ENCODE measurements at places on chromosomes 7 and 10.
A peak's percentile ranks its signal among the peaks of the same experiment; 100 is the strongest.

- DNase-seq: peak; percentile 86
Observed at GRCh38 chr10:33252794-33253203, 81.7 kb downstream of the NRP1 start.

DNA sequence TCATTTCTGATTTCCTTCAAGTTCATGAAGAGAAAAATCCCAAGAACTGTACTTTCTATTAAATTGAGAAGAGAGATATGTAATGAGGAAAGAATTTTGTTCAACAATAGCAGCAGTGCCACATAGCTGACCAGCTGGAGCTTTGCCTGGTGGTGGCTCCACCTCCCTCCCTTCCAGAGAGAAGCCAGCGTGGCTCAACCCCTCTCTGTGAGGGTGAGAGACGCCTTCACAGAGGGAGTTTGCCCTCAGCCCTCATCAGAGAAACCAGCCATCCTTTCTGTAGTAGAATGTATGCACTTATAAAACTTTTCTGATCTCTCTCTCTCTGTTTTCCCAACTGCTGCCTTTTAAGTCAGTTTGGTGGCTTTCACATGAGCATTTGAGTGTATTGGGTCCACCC lies 20.5 kb upstream of the COL1A2 start:
- DNase-seq: peak; percentile 97

GRCh38 chr10:132570771-132571649 lies 33.4 kb downstream of the INPP5A start:
- no peak for DNase-seq

DNA sequence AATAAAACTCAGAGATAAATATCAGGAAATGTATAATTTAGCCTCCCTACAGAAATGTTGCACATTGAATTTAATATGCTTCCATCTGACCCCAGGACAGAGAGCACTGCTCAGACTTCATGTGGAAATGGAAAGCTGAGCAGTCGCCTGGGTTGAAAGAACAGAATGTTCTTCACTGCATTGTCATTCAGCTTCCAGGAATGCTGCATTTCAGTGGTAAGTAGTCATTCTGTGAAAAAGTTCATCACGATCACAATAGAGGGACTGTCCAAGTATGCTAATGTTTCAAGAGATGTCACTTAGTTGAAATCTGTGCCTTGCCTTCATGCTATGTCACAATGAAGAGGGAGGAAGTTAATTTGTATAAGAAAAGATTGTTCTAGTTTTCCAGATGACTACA lies 147.3 kb downstream of the NRCAM start:
- peak; percentile 92 for DNase-seq

GRCh38 chr10:8245131-8245813 lies 190.8 kb downstream of the GATA3 start:
- no peak for DNase-seq

GRCh38 chr7:50937727-50938126 lies 155.0 kb upstream of the GRB10 start:
- no peak for DNase-seq

GRCh38 chr10:63421591-63421990 lies 44.2 kb downstream of the JMJD1C start:
- no peak for DNase-seq

DNA sequence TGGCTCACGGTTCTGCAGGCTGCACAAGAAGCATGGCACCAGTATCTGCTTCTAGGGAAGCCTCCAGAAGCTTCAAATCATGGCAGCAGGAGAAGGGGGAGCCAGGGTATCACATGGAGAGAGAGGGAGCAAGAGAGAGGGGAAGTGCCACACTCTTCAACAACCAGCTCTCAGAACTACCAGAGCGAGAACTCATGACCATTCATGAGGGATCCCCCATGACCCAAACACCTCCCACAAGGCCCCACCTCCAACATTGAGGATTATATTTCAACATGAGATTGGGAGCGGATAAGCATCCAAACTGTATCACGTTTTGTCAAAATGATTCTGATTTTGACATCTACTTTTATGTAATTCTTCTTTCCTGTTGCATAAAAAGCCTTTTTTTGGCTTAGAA lies 38.5 kb downstream of the CREM start:
- DNase-seq: no peak

DNA sequence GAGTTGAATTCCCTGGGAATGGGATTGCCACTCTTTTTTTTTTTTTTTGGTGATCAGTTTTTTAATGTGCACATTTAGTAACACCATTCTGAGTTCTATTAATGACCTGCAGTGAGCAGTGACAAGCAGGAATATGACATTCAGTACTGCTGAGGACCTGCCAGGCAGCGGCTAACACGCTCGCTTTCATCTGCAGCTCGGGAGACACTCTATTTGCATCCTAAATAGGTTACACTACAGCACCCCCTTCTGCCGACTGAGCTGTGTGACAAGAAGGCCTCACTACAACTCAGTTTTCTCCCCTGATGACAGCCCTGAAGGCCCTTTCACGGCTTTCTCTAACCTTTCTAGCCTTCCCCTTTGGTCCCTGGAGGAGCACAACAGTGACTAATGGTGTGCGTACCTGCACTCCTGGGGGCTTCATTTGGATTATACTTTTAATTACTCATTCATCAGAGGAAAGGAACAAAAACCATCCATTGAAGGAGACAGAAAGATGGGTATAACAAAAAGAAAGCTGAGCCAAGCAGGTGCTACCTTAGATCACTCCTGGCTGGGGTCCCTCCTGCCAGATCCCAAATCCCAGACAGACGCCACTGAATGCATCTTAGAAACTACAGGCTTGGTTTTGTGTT lies 872.4 kb downstream of the LRMDA start:
- peak; percentile 92 for DNase-seq

GRCh38 chr7:29282819-29283414 lies 88.3 kb downstream of the CHN2 start:
- no peak for DNase-seq

- DNase-seq: peak; percentile 51
Observed at GRCh38 chr7:55349121-55349520, 16.0 kb upstream of the LANCL2 start.

DNA sequence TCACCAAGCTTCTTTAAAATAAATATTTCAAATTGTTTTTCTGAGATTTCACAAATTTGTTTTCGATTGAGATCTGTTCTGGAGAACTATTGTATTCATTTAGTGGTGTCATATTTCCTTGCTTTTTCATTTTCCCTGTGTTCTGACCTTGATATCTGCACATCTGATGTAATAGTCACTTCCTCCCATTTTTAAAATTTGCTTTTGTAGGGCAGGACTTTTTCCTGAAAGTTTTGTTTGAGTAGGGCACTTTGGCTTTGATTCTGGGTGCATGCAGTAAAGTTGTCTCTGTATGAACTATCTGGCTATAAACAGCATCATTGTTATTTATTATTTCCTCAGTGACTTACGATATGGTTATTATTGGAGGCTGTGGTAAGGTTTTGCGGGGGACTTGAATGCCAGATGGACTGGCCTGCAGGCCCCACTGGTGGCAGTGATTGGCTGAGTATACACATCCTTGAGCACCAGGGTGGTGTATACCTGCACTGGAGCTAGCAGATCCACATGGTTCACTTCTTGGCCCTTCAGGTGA lies 83.6 kb downstream of the CSTF2T start:
- DNase-seq: peak; percentile 5

DNA sequence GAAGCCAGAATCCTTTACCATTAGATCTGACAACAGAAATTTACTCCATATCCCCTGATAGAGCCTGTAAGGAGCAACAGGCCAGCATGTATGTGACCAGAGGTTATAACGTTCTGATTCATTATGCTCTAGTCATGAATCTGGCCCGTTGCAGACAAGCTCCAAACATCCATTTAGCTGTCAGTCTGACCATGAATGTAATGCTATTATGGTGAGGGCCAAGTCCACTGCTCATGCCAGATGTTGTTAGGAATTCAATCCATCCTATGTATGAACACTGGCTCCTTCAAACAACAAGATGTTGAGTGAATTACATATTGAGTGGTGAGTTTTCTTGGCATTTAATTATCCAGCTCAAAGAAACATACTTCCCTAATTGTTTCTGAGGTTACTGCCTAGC lies 610.1 kb upstream of the ANKRD30A start:
- DNase-seq: peak; percentile 18

DNA sequence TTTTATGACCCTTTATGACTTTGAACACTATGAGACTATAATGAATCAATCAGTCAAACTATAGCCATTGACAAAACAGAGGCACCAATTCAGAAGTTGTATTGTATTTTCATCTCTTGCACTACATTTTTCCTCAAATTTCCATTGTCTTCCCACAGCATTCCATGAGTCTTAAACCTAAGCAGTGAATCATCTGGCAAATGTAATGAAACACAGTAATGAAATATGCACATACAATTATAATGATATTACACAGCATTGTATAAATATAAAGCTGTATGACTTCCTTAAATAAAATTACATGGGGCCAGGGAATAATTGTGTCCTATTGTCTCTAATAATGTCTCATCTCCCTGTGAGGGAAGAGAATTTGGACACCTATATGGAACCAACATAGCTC lies 45.0 kb downstream of the VWDE start:
- no peak for DNase-seq
